ENCODE measurements at places on chromosomes 6 and 20.

DNA sequence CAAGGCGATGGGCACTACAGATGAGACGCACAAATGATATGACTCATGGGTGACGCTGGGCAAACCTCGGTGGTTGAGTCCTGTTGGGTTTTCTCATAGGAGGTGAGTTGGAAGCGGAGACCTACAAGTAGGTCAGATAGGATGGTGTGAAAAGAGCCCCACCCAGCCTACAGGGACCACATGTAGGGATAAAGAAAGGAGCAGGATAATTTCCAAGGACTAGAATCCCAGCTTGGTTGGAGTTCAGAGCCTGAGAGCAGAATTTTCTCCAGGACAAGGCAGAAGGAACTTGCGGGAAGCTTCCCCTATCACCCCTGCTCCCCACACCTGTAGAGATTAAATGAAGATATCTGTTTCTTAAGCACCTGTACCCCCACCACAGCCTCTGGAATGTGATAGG lies 489.7 kb upstream of the CDH4 start:
- DNase-seq, result no peak

DNA sequence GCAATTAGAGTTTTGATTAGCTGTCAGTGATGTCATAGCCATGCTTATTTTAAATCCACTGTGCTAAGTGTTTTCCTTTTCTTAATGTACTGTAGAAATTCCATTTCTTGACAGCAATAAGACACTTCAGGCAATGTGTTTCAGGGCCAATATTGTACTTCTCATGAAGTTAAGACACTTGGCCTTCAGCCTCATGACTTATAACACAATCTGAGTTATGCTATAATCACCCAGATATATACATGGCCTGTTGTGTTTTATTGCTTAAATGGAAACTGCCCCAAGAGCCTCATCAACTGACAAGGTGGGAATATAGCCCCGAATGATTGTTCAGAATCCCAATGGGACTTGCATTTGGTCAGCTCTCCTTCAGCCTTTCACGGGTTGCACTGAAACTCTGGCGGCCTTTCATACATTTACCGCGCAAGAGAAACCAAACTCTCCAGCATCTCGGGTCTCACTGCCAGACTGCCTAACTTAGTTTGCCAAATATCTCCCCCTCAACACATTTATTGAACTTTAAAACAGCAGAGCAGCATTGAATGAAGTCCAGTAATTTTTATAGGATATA lies 44.2 kb upstream of the TBX18 start:
- no peak for DNase-seq

- no peak for DNase-seq
Observed at GRCh38 chr6:115887891-115888290, 172.8 kb downstream of the FRK start.

DNA sequence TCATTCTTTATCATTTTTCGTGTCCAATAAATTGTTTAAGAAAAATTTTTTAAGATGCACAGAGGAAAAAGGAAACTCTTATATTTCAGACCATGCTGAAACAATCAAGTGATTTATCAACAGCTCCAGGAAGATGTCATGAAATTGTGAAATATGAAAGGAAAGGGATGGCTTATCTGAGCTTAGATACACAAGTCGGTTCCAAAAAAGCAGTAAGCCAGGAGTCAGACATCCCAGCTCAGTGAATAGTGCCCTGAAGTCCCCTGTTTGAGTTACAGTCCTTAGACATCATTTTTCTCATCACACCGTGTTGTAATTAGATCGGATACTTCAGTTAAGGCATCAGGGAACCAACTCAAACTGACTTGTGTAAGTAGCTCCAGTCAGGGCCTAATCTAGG lies 91.0 kb upstream of the SSTR4 start:
- DNase-seq, result no peak

DNA sequence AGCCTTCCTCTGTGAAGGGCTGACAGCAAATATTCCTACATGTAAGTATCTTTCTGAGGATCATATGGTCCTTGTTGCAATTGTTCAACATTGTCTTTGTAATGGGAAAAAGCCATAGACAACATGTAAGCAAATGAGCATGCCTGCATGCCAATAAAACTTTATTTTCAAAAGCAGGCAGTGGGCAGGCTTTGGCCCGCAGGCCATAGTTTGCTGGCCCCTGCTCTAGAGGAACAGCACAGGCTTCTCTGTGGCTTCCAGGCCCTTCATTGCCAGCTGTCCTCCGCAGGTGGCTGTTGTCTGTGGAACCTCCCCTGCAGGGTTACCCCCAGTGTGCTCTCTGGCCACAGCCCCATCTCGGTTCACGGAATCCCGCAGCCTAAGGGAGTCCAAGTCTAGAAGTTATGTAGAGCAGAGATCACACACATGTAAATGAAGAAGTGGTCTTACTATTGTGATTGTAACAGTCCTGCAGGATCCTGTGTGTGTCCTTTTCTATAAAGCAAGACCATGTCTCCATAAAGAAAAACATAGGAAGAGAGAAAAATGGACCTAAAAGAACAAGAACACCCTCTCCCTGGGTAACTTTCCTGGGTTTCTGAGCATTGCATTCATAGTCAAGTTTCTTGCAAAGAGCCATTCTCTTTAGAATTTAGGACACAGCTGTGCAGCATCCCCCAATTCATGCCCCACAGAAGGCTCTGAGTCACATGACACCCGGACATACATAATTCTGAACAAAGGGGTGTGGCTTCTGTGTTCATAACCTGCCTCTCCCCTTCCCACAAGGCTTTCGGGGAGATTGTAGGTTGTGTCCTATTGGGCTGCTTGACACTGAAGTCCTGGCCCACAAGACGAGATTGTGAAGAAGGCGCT lies 10.0 kb downstream of the UNC93A start:
- DNase-seq, result no peak

DNA sequence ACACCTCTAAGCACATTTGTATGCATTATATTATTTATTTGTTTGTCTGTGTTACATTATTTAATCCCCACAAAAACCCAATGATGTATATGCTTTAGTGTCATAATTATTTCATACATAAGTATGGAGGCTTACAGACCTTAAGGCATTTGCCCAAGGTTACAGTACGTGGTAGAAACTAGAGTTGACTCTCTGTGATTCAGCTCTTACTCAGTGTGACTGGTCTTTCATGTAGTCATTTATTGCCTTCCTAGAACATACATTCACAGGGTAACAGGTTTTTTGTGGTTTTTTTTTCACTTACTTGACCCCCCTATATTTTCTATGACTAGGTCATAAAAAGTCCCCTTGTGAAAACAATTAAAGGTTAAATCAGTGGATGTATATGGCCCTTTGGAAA lies 566.8 kb downstream of the TFAP2A start:
- DNase-seq, result no peak

DNA sequence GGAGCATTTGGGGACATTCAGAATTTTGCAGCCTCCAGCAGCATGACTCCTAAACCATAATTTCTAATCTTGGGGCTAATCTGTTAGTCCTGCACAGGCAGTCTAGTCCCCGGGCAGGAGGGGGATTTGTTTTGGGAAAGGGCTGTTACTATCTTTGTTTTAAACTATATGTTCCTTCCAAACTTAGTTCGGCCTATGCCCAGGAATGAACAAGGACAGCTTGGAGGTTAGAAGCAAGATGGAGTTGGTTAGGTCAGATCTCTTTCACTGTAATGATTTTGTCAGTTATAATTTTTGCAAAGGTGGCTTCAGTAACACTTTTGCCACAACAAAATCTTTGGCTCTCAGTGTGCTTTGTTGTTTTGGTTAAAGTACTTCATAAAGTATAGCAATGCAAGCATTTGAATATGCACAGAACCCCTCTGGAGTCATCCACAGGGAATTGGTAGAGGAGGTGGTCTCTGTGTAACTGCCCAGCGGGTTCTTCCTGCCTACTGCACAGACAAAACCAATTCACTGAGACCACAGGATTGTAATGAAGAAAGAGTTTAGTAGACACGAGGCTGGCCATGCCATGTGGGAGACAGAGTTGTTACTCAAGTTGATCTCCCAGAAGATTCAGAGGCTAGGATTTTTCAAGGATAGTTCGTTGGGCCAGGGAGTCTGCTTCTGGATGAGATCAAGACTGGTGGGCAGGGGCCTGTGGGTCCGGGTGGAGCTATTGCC lies 224.1 kb upstream of the MYLIP start:
- no peak for DNase-seq

DNA sequence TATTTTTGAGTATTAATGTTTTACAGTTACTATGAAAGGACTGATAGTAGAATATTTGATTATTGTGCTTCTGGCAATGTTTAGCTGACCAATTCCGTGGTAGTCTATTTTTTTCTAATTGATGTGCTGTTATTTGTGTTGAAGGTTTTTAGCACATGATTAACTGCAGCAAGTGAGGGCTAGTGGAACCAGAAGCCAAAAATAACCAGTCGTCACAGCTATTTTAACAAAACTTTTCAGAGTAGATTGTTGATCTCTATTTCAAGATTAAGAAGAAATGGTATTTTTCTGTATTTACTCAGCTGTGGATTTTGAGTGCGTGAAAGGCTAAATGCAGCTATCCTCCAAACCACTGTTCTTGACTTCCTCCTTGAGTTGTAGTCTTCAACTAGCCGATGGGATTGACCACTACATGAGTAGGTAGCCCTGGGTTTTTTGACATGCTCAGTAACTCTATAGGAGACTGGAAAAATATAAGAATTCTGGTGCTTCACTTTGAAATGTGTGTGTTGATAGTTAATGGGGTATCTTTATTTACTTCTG lies 258.0 kb downstream of the ZFAND3 start:
- DNase-seq, result no peak

GRCh38 chr20:43572891-43573290 lies 14.1 kb downstream of the SGK2 start:
- DNase-seq, result no peak

GRCh38 chr20:14051454-14051853 lies 56.1 kb downstream of the MACROD2 start:
- DNase-seq, result no peak

- peak; percentile 97 for DNase-seq
Observed at GRCh38 chr6:37155394-37156312, 14.3 kb upstream of the PIM1 start.

DNA sequence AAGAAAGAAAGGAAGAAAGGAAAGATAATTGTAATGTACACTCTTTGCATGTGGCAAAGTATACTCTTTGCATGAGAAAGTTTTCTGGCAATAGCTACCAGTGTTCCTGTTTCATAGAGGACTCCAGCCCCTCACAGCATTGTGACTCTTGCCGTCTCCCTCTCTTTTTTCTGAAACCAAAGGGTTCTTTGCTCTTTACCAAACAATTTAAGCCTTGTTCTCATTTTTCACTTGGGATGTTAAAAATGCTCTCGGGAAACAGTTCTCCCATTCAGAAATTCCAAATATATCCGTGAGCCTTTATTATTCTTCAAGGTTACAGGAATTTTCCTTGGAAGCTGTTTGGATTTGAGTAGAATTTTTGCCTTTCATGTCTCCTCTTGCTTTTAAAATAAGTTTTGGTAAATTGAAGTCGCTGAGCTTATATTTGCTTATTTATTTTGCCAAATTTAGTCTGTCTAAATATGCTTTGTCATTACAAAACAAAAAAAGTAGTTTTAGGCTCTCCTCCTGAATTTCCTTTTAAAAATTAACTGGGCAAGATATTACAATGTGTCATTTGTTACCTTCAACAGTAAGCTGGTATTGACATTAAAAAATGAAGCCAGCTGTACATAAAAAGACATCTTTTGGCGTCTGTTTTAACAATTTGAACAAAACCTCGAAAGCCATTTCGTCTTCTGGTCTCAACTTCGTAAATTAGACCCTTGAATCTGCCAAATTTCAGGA lies 103.8 kb upstream of the ARMC2 start:
- DNase-seq, result no peak

DNA sequence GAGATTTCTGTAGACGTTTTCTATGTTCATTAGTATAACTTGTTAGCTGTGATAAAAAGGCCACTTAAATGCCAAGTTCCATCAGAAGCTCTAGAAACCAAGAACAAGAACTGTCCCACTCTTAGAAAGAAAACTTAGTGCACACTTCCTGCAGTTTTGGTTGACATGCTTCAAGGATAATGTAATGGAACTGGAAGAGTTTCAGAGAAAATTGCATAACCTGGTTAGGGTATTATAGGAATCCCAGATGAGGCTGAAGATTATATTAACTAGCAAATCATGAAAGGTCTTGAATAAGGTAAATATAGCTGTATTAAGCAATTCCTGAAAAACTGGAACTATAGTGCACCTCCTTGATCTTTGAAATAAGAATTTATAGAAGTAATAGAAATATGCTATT lies 1.8 kb upstream of the PHACTR2 start:
- no peak for DNase-seq

- no peak for DNase-seq
Observed at GRCh38 chr6:16933532-16933931, 168.3 kb upstream of the STMND1 start.

GRCh38 chr20:41371371-41371770 lies 4.8 kb upstream of the EMILIN3 start:
- no peak for DNase-seq

GRCh38 chr6:90144396-90144795 lies 152.2 kb downstream of the BACH2 start:
- no peak for DNase-seq

- no peak for DNase-seq
Observed at GRCh38 chr6:91540902-91541301, 954.0 kb upstream of the MAP3K7 start.

DNA sequence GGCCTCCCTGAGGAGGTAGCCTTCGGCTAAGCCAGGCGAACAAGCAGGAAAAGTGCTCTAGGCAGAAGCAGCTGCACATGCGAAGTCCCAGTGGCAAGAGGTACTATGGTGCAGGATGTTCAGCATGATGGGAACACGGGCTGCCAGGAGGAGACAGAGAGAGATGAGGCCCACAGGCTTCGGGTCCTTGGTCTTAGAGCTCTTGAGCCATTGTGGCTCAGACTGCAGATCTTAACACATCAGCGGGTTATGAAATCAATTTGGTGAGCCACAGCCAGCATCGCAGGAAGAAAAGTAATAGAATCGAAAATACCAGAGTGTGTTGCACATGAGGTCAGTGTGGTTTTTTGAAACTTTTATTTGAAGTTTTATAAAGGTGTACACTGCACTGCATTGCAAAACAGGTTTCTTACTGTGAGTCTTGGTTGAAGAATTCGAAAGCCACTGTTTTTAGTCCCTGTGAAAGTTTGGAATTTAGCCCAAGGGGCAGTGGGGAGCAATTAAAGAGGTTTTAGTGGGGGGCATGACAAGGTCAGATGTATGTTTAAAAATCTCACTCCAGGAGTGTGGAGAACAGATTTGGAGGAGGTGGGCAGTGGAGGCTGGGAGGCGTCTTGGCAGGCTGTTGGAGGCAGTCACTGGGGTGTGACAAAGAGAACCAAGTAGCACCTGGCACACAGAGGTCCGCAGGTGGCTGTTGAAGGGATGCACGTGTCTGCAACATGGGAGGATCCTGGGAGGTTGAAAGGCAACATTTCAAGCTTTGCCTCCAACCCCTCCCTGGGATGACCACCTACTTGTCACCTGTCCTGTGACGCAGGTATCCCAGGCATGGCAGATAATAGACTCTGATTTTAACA lies 69.3 kb downstream of the EYA2 start:
- DNase-seq, result peak; percentile 85

GRCh38 chr20:19784511-19785172 lies 26.6 kb downstream of the RIN2 start:
- peak; percentile 59 for DNase-seq
